ENCODE measurements at places on chromosomes 4 and X.

DNA sequence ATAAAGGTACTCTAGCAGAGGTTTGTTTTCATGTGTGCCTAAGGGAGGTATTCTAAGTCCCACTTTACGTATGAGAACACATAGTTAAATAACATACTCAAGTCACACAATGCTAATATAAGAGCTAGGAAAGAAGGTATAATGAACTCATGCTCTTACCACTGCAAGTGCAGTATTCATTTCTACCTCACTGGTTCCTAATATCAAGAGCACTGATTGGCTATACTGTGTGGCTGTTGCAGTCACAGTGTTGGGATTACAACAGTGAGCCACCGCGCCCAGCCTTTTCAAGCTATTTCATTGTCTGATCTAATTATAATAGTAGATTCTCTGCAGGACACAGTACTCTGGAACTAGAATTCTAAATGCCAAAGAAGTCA lies 84.0 kb downstream of the PDS5A start:
- no peak for DNase-seq

GRCh38 chrX:46727441-46727840 lies 31.5 kb downstream of the SLC9A7 start:
- DNase-seq, result no peak

DNA sequence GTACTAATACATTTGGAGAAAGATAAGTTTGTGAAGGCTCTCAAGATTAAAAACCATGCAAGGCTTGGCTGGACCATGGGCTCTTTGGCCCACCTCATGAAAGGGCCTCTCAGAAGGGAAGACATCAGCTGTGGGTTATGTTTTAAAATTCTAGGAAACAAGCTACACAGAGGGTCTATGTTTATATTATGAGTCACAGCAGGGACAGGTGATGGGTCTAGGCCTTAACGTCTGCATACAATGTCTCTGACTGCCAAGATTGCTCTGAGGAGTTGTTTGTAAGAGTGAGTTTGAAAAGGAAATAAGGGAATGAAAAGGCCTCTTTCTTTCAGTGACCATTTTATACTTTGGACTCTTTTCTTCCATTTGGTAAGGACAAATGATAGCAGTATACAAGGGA lies 77.0 kb upstream of the ARMCX2 start:
- DNase-seq, result no peak

DNA sequence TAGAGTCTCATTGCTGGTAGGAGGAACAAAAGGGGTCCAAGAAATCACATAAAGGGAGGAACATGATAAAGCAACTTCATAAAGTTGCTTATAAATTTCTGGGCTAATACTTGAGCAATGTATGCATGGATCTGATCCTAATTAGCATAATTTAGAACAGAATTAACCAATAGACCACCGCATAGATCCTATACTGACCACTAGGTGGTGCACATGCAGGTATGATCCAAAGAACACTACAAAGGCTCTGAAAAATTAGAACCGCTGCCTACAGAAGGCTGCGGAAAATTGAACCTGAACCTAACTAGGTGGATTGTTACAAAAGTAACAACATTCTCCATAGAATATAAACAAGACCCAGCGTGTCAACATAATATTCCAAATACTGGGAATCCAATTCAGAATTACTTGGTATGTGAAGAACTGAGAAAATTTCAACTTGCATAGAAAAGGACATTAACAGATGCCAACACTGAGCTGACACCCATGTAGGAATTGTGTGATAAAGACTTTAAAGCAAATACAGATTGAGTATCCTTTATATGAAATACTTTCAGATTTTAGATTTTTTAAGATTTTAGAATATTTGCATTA lies 23.3 kb downstream of the BRCC3 start:
- DNase-seq, result no peak

All from activated naive CD8-positive, alpha-beta T cell treated with anti-CD3 and anti-CD28 coated beads, Interleukin-2, amount 50 U/mL, for 16 hours (primary cell).